ENCODE measurements at places on chromosomes 1 and 21. TPM values are rescaled to one million over a fixed set of nuclear protein-coding genes. Genes with fewer than 3 reads are reported as not detected.

Gene KIF21B
- 2.8 TPM for total RNA-seq

Gene DMBX1
- total RNA-seq, result not detected

Gene FCN3
- total RNA-seq, result 69.2 TPM

Gene TRIM46
- 0.36 TPM for total RNA-seq
